ENCODE measurements at places on chromosomes 13 and 19.

GRCh38 chr19:54517483-54517882 is 14.9 kb downstream of the LAIR2 start:
- DNase-seq = peak; percentile 5

DNA sequence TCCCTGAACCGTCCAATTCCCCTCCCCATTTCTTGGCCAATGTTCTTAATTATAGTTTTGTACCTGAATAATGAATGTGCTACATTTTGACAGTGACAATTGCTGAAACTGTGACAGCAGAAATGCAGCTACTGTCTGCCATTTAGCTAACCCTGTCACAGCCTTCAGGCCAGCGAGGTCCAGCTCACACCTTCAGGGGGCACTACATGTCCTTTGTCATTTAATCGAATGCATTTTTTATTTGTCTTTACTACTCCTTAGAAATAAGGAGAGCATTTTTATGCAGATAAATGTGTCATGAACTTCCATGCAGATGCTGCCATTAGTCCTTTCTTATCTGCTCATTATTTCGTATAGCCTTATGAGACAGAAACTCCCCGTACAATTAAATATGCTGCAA is 159.9 kb downstream of the MZT1 start:
- DNase-seq = no peak

DNA sequence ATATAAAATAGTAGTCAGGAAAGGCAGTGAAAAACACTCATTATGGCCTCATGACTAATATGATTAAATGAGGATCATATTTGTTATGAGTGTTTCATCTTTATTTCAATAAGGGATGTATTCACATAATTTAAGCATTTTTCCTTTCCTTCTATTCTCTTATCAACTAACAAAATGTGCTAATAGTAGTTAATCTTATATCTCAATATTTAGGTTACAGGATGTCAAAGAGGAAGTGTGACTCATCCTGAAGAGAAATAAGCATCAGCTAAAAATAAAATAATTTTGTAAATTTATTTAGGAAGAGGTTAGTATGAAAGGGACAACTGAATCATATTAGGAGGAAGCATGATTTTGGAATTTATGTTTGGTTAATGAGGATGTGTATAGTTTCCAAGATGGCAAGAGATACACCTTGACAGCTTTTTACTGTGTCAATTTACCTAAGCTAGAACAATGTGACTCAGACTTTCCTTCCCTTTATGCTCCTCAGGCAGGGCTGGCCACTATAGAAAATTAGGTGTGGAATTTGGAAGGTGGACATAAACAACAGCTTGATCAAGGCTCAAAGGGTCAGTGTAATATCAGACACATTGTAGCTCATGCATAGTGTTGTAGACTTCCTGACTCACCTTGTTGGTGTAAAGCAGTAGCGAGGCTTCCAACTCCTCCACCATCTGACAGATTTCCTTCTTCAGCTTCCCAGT is 172.7 kb downstream of the SLITRK1 start:
- DNase-seq = no peak

- no peak for DNase-seq
Measured at GRCh38 chr19:13286195-13286985, 136.2 kb downstream of the IER2 start.

DNA sequence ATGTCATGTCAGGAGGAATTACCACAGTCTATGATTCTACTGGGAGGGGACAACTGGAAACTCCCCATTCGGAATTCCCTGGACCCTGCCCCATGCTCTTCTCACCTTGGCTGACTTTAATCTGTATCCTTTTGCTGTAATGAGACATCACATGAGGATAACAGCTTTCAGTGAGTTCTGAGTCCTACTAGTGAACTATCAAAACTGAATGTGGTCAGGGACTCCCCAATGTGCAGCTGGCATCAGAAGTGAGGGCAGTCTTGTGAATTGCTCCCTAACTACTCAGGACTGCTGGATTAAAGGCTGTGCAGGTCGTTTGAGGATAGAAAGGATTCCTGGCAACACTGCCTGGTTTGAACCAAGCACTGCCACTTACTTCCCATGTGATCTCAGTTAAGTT is 15.2 kb downstream of the SIGLEC7 start:
- no peak for DNase-seq

DNA sequence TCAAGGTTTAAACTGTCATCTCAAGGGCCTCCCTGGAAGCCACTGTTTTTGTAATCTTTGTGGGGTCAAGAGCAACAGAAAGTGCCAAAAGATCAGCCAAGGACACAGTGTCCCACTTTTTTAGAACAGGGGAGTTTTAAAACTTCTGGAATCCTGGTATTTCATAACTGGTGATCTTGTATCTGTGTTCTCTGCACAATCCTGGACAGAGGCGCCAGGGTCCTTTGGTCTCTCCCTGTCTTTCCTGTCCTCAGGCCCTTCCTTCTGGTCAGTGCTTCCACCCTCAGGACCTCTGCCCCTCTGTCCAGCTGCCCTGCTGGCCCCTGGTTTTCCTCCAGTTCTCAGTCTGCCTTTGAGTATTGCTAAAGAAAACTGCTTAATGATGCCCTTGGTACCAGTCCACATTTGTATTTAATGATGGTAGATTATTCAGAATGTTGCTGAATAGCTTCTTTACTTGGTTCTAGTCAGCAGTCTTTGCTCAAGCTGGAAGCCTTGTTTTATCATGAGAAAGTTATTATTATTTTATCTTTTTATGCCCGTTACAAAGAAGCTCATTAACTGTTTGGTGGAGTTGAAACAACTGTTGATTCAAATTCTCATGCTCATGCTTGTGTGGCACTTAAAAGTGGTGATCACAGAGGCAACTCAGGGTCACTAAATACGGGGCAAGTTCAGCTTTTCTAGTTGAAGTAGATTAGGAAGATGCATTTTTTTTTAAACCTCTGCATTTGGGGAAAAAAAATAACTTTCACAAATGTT is 47.5 kb downstream of the WASF3 start:
- no peak for DNase-seq

- no peak for DNase-seq
Measured at GRCh38 chr19:35167251-35168119, 12.9 kb downstream of the FXYD5 start.

DNA sequence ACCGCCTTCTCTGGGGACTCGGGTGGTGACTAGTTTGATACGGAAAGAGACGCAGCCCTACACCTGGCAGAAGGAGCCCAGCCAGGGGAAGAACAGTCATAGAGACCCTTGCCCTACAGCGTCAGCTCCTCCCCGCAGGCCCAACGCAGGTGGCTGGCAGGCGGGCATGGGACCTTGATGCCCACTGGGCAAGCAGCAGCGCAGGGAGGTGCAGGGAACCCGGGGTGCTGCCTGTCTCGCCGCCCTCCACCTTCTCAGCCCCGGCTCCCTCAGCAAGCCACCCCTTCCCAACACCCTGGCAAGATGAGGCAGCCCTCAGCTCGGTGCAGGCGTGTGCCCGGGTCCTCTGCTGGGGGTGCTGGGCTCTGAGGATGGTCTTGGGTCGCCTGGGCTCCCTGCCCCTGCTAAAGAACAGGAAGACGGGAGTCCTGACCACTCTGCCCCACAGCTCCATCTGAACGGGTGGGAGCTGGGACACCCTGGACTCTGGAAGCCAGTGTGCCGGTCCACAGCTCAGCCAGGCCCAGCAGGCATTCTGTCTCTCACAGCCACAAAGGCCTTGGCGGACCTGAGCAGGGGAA is 9.0 kb downstream of the MIER2 start:
- DNase-seq = no peak

DNA sequence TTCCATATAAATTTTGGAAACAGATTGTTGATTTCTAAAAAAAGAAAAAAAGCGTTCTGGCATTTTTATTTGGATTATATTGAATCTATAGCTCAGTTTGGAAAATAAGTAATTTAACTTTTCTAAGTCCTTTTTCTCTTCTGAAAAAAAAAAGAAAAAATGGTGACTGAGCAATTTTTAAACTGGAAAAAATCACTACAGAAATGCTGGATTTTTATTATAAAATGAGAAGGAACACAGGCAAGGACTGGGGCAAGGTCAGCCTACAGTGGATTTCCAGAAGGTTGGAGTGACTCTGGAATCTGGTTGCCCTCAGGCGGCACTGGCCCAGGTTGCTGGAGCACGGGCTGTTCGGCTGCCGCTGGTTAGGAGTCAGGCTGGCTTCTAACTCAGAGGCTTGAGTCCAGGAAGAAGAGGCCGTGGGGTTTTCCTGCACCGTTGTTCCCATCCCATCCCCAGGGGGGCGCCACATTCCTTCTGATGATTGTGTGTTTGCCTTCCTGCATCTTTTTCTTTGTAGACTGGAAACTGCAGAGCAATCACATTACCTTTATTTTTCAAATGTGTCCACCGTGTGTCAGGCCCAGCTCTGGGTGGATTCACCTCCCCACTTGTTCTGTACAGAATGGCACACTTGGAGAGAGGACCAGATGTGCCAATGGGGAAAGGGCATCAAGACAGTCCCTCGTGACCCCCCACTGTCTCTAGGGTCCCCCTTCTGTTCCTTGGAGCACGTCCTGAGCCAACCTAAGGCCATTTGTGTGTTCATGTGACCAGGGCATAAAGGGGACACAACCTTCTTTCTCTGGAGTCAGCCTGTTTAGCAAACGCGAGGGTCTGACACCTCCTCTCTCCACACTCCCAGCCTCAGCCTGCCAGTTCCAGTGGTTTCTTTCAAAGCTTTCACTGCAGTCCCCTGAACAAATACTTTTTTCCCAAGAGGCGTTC is 44.5 kb upstream of the GTF3A start:
- DNase-seq = peak; percentile 38

DNA sequence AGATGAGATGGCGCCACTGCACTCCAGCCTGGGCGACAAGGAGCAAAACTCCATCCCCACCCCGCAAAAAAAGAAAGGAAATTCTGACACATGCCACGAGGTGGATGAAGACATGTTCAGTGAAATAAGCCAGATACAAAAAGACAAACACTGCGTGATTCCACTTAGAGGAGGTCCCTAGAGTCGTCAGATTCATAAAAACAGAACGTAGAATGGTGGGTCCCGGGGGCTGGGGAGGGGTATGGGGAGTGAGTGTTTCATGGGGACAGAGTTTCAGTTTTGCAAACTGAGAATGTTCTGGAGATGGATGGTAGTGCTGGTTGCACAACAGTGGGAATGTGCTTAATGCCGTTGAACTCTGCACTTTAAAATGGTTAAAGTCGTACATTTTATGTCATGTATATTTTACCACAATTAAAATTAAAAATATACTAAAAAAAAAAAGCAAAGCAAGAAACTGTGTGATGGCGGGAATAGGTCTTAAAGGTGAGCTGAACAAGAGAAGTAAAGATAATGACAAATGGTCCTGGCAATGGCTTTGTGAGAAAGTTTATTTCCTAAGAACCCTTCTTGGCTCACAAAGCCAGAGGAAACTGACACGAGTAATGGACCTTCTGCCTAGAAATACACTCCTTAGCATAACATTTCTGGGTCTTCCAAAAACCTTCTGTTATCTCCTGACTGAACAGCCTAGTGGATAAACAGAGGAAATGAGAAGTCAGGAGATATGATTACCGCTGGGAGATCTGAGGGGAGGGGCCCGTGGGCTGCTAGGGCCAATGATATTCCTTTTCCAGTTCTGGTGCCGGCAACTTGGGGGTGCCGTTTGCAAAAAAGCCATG is 4.2 kb upstream of the SPC24 start:
- no peak for DNase-seq

- no peak for DNase-seq
Measured at GRCh38 chr19:49856574-49857021, 5.6 kb downstream of the PTOV1 start.

DNA sequence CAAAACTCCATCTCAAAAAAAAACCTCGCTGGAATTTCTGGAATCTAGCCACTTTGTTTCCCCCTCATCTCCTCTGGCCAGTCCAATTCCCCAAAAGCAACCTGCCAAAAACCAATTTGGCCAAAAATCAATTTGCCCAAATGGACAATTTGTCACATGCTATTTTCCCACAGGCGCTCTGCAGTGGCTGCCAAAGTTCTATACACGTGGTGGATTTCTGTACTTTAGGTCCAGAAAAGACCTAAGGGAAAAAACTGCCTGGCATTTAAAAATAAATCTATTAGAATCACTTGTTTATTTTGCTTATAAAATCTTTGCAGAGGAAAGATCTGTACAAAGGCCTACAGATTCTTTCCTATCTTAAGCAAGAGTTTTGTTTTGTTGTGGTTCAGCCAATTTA is 79.4 kb downstream of the MAP4K1 start:
- DNase-seq = no peak

GRCh38 chr13:31537052-31537451 is 202.3 kb upstream of the RXFP2 start:
- DNase-seq = no peak

DNA sequence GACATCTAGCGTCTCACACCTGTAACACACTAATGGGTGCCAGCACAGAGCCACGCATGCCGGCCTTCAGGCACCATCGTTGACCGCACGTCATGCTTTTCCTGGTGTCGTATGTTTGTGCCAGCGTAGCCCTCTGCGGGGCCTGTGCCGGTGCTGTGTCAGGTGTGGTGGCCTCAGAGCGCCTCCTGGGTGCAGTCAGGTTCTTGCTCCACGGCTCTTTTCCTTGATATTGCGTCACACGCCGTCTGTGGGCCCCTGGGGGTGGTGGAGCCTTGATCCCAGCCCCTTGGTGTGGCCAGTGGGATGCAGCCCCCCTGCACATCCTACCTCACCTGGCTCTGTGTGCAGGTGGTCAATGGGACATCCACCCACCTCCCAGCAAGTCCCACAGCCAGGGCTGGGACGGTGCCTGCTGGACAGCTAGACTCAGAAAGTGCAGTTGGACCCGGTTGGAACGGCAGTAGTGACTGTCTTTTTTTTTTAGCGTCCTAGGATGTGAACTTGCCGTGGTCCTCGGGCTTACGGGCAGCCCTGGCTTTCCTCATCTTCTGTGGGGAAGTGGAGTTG is 24.5 kb downstream of the TFDP1 start:
- DNase-seq = no peak

DNA sequence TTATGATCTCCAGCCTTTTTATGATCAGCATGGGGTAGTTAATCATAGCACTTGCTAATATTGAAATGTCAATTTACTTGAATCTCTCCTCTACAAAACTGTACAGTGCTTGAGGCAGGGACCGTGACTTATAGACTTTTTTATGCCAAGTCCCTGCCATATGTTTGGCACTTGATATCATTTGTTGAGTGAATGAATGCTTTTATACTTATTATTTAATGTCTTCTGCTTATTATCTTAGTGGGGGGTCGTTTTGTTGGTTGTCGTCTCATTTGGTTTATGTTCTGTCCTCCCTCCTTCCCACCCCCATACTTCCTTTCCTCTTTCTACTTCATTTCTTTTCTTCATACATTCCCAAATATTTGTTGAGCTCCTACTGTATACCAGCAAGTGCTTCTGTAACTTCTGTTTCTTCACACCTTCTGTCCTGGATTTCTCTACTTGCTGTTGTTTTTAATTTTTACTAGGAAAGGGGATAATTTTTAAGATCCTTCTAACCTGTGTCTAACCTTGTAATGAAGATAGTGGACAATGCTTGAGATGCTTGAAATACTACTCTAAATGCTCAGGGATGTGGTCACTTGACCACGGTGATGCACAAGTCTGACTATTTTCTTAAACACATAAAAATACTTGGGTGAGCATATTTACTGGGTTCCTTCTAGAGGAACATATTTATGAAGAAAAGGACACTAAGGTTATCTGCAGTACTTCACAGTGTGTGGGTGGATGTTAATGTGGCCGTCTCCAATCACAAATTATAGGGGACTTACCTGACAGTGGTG is 223.8 kb downstream of the TDRD3 start:
- no peak for DNase-seq

GRCh38 chr13:43316281-43316680 is 292.9 kb downstream of the DNAJC15 start:
- DNase-seq = no peak

GRCh38 chr13:55577082-55577846 is 1563.5 kb upstream of the PRR20A start:
- no peak for DNase-seq
